Stimulated activated CD4-positive, alpha-beta T cell treated with anti-CD3 and anti-CD28 coated beads, Interleukin-15, amount 100 ng/mL, for 1 hour (primary cell): ENCODE measurements at places on chromosomes 1 and 21.

GRCh38 chr1:44223187-44223610 lies 9.9 kb downstream of the DMAP1 start:
- DNase-seq: no peak

- no peak for DNase-seq
These were observed 110.5 kb downstream of the CNIH3 start for GRCh38 chr1:224726441-224727182.

DNA sequence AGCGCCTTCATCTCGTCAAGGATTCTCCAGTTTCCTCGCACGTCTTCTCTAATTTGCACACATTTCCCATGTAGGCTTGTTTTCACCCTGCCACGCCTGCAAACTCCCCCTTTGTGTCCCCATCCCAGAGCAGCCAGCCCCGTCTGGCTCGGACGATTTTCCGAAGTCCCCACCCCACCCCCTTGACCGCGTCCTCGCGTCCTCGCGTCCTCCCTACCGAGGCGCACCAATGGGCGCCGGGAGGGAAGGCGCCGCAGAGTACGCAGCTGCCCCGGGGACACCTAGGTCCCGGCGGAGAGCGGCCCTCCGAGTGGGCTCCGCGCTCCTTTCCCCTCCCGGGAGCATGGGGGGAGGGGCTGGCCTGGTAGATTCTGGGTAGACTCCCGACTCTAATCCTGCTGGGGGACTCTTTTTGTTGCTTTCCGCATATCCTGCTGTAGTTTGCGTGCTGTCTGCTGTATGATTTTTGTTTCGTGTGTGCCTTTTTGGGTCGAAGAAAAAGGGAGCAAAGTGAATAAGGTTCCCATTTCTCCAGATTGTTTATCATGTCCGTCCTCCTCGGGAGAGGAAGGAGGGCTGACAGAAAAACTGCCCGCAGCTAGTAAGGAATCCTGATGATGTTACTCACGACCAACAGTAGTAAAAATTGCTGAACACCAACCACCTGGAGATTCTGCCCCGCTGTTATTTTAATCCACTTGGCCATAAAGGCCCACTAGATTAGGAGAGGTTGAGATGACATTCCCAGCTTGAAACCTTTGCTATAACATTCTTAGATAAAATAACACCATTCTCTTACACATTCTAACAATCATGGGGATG lies 1.5 kb downstream of the CACHD1 start:
- no peak for DNase-seq

DNA sequence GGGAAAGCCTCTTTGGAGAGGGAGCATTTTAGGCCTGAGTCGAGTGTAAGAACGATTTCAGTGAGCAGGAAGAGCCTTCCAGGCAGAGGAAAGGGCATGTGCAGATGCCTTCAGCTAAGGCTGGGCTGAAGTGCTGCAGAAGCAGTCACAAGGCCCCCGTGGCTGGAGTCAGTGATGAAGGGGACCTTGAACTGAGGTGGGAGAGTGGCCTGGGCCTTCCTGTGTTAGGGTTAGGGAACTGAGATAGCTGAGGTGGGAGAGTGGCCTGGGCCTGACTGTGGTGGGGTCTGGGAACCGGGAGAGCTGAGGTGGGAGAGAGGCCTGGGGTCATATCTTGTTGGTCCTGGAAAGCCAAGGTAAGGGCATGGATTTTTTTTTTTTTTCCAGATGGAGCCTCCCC lies 50.9 kb upstream of the ETV3 start:
- no peak for DNase-seq

DNA sequence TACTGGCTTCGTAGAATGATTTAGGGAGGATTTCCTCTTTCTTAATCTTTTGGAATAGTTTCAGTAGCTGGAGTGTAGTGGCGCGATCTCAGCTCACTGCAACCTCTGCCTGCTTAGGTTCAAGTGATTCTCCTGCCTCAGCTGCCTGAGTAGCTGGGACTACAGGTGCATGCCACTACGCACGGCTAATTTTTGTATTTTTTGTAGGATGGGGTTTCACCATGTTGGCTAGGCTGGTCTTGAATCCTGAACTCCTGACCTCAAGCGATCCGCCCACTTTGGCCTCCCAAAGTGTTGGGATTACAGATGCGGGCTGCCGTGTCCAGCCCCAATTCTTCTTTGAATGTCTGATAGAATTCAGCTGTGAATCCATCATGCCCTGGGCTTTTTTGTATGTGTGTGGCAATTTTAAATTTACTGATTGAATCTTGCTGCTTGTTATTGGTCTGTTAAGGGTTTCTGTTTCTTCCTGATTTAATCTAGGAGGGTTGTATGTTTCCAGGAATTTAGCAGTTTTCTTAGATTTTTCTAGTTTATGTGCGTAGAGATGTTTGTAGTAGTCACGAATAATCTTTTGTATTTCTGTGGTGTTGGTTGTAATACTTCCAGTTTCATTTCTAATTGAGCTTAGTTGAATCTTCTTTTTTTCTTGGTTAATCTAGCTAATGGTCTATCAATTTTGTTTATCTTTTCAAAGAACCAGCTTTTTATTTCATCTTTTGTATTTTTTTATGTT lies 15.3 kb downstream of the MAN1C1 start:
- no peak for DNase-seq

DNA sequence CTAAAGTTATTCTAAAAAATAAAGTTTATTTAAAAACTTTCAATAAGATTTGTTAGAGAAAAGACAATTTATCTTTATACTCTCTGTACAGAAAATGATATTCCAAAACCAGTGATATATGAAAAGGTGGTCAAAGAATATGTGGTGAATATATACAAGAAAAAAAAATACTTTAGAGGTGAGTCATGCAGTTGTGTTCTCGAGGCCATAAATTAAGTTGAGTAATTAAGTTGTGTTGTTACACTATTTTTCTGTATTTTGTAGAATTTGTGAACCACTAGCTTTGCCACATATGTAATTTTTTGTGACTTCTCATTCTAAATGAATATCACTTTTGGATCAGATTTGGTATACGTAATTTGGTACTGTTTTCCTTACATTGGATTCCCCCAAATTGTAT lies 23.6 kb upstream of the DUSP10 start:
- DNase-seq: no peak

DNA sequence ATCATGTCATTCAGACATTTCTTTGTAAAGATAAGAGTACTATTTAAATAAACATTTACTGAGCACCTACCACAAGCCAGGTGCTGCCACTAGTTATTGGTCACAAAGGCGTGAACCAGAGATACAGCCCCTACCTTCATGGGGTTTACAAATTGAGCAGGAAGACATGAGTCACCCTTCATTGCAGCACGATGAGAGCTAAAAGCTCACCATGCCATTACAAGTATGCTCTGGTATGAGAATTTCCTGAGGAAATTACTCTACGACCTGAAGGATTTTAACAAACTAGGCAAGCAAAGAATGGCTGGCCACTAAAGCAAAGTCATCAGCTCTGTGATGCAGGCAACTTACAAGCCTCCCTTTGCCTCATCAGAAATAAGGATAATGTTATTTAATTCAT lies 346.8 kb downstream of the BRINP2 start:
- no peak for DNase-seq

GRCh38 chr1:183551924-183552323 lies 38.3 kb downstream of the NCF2 start:
- DNase-seq: no peak

DNA sequence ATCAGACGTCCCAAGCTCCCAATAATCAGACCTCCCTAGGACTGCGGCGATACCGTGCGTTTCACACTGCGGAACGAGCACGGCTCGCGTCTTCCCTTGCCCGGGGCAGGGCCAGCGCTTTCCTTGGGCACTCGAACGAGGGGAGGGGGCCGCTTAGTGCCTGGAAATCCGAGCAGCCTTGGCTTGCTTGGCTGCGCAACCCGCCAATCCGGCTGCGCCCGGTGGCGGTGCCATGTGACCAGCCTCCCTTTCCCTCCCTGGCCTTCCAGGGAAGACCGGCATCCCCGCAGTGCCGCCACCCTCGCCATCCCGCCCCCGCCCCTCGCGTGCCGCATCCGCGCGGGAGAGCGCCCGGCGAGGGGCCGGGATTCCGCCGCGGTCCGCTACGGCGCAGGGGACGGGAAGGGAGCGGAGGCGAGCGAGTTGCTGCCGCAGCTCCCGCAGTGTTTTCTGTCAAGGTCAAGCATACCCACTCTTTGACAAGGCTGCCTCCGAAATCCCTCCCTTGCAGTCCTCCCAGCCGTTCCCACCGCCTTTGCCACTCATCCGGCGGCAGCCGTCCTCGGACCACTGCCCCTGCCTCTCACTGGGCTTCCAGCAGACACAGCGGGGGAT lies 8.3 kb upstream of the RNF19B start:
- no peak for DNase-seq

- DNase-seq: no peak
These were observed 199.9 kb upstream of the JUN start for GRCh38 chr1:58983633-58984245.
